ENCODE measurements at places on chromosomes 4 and X.

DNA sequence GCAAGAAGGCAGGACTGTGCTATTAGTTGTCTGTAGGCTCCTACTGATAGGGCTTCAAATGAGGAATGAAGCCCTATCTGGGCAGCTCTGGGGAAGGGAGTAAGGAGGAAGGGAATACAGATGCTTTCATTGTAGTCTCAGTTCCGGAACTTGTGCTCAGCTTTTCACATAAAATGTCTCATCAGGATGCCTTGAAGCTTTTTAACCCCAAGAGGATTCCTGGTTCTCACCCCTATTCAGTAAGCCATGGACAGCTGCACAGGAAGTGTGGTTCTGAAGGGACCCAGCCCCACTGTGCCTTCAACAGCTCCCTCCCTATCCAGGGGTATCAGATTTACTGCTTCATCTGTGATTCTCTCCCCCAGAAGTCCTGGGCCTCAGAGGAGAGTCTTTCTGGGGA is 5.0 kb downstream of the ARMCX5 start:
- no peak for DNase-seq

DNA sequence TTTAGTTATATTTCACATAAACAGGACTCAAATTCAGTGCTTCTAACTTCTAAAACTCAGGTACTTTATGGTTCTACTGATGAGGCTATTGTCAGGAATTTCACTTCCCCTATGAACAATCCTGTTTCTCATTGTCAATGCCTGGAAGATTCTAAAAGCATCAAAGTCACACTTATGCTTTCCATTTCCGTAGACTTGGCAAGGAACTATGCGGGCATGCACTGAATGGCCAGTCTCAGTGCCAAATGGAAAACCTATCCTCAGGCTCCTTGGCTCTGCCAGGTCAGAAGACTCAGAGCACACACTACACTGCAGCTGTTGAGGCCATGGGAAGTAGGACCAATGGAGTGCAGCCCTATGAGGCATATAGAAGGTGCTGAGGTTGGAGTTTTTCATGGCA is 97.0 kb upstream of the PTPN13 start:
- DNase-seq = no peak

GRCh38 chr4:186557486-186557885 is 2.1 kb upstream of the MTNR1A start:
- DNase-seq = no peak

DNA sequence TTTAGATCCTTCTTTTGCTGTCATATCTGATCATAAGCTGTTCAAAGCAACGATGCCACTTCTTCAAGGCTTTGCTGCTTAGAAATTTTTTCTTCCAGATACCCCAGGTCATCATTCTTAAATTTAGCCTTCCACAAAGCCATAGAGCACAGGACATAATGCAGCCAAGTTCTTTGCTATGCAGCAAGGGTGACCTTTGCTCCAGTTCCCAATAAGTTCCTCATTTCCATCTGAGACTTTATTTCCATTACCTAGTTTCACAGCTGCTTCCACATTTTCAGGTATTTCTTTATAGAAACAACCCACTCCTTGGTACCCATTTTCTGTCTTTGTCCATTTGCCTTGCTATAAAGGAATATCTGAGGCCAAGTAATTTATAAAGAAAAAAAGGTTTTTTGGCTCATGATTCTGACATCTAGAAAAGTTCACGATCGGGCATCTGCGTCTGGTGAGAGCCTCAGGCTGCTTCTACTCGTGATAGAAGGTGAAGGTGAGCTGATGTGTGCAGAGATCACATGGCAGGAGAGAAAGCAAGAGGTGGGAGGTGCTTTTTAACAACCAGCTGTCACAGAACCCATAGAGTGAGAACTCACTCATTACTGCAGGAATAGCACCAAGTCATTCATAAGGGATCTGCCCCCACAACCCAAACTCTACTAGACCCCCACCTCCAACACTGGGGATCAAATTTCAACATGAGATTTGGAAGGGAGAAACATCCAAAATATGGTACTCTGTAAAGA is 11.8 kb upstream of the TASL start:
- DNase-seq = no peak

GRCh38 chrX:8204943-8205342 is 33.9 kb upstream of the VCX2 start:
- DNase-seq = no peak

Data from 8988T (cell line).